Muscle of leg (tissue), 16 donors: ENCODE measurements at places on chromosomes 4 and X. TPM values are rescaled to one million over a fixed set of nuclear protein-coding genes. Genes with fewer than 3 reads are reported as not detected.

GRCh38 chr4:6896035-6896434 is 13.6 kb upstream of the TBC1D14 start:
- peaks cover 10% of the 10 kb centered on the region for H3K4me1 ChIP-seq
- no peak for DNase-seq
- H3K27me3 ChIP-seq, result no peaks in the 10 kb centered on the region
- H3K4me3 ChIP-seq, result no peak overlapping the region
- no peaks in the 10 kb centered on the region for H3K36me3 ChIP-seq

DNA sequence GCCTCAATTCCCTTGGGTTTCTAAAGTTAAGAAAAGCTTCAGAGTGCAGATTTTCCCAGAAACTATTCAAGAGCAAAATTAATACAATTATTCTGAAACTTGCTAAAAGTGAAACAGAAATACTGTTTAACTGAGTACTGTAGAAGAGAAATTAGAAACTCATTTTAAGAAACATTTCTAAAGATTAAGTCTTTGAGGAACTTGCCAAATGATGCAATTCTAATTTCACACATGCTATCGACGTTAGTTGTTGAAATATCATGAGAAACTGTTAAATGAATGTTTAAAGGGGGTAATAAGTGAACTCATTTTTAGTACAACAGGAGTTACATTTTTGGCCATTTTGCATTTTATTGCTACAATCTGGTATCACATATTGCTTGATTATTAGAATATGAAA is 125.3 kb upstream of the MAOA start:
- H3K4me3 ChIP-seq, result no peak overlapping the region
- H3K27me3 ChIP-seq, result peaks cover 3% of the 10 kb centered on the region
- no peak overlapping the region for H3K27ac ChIP-seq
- no peaks in the 10 kb centered on the region for H3K4me1 ChIP-seq

- peaks cover 7% of the 10 kb centered on the region for H3K4me1 ChIP-seq
- no peak for DNase-seq
- H3K4me3 ChIP-seq, result no peak overlapping the region
- H3K27me3 ChIP-seq, result no peaks in the 10 kb centered on the region
These were observed 152.5 kb downstream of the NR3C2 start for GRCh38 chr4:148289740-148290139.

DNA sequence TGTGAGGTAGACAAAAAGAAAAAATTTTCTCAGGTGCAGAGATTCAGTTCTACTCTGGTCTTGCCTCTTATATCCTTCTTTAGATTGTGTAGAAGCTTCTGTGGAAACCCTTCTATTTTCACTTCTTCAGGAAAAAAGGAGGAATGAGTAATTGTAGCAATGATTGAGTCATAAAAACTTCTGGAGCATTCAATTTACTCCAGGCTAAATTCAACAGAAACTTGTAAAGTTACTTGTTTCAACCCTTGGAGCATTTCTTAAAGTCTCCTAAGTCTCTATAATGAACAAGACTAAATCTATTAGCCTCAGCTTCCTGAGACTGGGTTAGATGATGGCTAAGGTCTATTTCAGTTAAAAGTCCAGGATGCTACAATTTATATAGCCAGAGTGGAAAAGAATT is 29.9 kb downstream of the BOD1L1 start:
- no peaks in the 10 kb centered on the region for H3K27me3 ChIP-seq
- H3K4me3 ChIP-seq, result no peak overlapping the region
- DNase-seq, result no peak
- no peak overlapping the region for H3K27ac ChIP-seq
- H3K4me1 ChIP-seq, result no peaks in the 10 kb centered on the region

DNA sequence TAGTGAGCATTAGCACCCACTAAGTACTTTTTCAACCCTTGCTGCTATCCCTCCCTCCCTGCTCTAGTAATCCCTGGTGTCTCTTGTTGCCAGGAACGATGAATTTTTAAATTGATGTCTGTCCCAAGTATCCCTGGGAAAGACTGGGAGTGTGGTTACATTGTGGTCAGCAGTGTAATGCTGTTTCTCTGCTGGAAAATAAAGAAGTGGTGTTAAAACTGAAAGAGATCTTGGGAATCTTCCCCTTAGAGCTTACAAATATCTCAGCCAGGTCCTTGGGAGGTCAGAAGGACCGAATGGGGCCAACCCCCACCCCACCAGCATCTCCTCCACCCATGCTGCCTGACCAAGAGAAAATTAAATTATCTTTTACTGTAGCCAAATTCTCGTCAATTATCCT is 174.5 kb upstream of the MXRA5 start:
- peaks cover 4% of the 10 kb centered on the region for H3K4me1 ChIP-seq
- no peaks in the 10 kb centered on the region for H3K27me3 ChIP-seq
- H3K36me3 ChIP-seq, result no peaks in the 10 kb centered on the region
- peak; percentile 37 for DNase-seq
- peak overlapping the region; percentile 78 for H3K27ac ChIP-seq

DNA sequence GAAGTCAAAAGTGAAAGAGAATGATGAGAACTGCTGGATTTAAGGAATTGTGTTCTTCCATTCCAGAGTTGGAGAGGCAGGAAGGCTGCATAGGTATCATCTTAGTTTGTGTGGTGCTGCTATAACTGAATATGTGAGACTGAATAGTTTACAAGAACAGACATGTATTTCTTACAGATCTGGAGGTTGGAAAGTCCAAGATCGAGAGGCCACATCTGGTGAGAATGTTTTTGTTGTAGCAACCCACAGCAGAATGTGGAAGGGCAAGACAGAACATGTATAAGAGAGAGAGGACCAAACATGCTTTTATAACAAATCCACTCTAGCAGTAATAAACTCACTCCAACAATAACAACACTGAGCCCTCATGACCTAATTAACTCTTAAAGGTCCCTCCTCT is 408.6 kb downstream of the FAM47B start:
- no peak overlapping the region for H3K27ac ChIP-seq
- no peak for DNase-seq
- no peaks in the 10 kb centered on the region for H3K4me1 ChIP-seq
- H3K4me3 ChIP-seq, result no peak overlapping the region

Gene VEGFC
- total RNA-seq, result 5.1 TPM

Gene TCEAL6
- total RNA-seq, result not detected

Gene GTPBP6
- 27.3 TPM for total RNA-seq

GRCh38 chrX:153926858-153927671 is 1.0 kb upstream of the ARHGAP4 start:
- H3K4me3 ChIP-seq, result peak overlapping the region; percentile 61
- H3K27ac ChIP-seq, result peak overlapping the region; percentile 98
- DNase-seq, result peak; percentile 88
- peaks cover 20% of the 10 kb centered on the region for H3K36me3 ChIP-seq

DNA sequence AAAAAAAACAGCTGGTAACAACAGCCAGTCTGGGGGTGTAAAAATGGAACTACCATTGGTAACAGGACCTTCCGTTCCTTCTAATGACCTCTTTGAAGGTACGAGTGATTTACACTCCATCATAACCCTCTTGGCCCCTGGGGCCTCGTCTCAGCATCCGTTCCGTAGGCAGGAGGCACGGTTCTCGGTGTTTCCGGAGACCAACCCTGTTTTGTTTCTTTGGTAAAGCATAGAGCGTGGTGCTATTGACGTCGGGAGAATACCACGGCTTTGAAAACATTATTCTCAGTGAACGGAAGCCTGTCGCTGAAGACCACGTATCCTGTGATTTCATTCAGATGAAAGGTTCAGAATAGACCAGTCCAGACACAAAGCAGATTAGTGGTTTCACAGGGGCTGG is 198.9 kb downstream of the ASMT start:
- no peak overlapping the region for H3K4me3 ChIP-seq
- no peak overlapping the region for H3K27ac ChIP-seq
- peaks cover 5% of the 10 kb centered on the region for H3K27me3 ChIP-seq
- no peak for DNase-seq
- no peaks in the 10 kb centered on the region for H3K4me1 ChIP-seq

GRCh38 chrX:128728943-128729342 is 676.7 kb upstream of the ACTRT1 start:
- no peaks in the 10 kb centered on the region for H3K36me3 ChIP-seq
- H3K27me3 ChIP-seq, result no peaks in the 10 kb centered on the region
- no peak overlapping the region for H3K4me3 ChIP-seq
- H3K27ac ChIP-seq, result no peak overlapping the region
- no peaks in the 10 kb centered on the region for H3K4me1 ChIP-seq
- no peak for DNase-seq

Gene PRAF2
- total RNA-seq, result 4.2 TPM

- peaks cover 10% of the 10 kb centered on the region for H3K4me1 ChIP-seq
- peak; percentile 90 for DNase-seq
- H3K36me3 ChIP-seq, result peaks cover 29% of the 10 kb centered on the region
- no peaks in the 10 kb centered on the region for H3K27me3 ChIP-seq
- H3K4me3 ChIP-seq, result peak within 1 kb of the TSS; percentile 80
- peak within 1 kb of the TSS; percentile 97 for H3K27ac ChIP-seq
These were observed at the start of gene DCTD for GRCh38 chr4:182917182-182918043. Gene DCTD (minus strand): TSS chr4:182917386. CDS start chr4:182915568, 1,818 bp downstream.
